Right atrium auricular region (tissue), 2 donors: ENCODE measurements at places on chromosomes 13 and 19. TPM values are rescaled to one million over a fixed set of nuclear protein-coding genes. Genes with fewer than 3 reads are reported as not detected.

GRCh38 chr19:48500830-48501493 is 10.7 kb downstream of the LMTK3 start:
- no peak for DNase-seq

GRCh38 chr13:94305934-94306333 is 173.5 kb downstream of the DCT start:
- DNase-seq, result no peak

SRRM5 gene
- not detected for total RNA-seq

- DNase-seq, result no peak
These were observed 57.9 kb upstream of the VSTM2B start for GRCh38 chr19:29467824-29468401.

DNA sequence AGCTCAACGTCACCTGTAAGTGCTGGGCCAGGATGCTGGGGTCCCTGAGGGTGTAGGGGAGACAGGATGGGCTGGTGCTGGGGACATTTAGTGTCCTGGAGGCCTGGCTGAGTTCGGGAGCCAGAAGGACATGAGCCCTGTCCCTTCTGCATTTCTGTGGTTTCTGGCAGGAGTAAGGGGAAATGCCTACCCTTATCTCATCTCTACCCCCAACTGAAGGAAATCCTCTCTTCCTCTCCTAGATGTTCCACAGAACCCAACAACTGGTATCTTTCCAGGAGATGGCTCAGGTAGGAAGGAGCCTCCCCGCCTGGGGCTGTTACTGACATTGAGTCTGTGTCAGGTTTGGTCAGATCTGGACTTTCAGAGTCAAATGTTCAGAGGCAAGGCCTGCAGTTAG is 1.2 kb downstream of the CD33 start:
- no peak for DNase-seq

CNN1 gene
- 93.3 TPM for total RNA-seq

RGS9BP gene
- total RNA-seq, result 15.3 TPM

GRCh38 chr19:14496834-14497227 is 904 bp upstream of the GIPC1 start:
- DNase-seq, result no peak

GRCh38 chr19:782185-782877 is 14.9 kb upstream of the PTBP1 start:
- DNase-seq, result no peak

DNA sequence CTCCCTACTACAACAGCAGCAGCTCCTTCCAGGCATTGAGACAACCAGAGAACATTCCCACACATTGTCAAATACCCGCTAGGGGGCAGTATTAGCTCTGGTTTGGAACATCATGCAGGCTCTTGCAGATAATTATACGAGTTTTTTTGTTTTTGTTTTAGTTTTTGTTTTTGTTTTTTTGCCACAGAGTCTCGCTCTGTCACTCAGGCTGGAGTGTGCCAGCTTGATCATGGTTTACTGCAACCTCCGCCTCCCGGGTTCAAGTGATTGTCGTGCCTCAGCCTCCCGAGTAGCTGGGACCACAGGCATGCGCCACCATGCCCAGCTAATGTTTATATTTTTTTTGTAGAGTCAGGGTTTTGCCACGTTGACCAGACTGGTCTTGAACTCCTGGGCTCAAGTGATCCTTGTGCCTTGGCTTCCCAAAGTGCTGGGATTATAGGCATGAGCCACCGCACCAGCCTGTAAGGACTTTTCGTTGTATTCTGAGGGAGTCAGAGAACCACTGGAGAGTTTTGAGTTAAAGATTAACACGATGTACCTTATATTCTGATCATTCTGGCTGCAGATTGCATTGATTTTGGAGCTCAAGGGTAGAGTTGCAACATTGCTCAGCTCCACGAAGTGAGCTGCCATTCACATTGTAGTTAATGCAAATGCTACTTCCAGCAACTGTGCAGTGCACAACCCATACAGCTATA is 41.7 kb upstream of the CEACAM20 start:
- DNase-seq, result peak; percentile 71

ANKLE1 gene
- 0.51 TPM for total RNA-seq

GRCh38 chr13:19586904-19587634 is 25.7 kb upstream of the TPTE2 start:
- no peak for DNase-seq

MYBPC2 gene
- not detected for total RNA-seq

TNFSF13B gene
- total RNA-seq, result 0.26 TPM
